ENCODE measurements at places on chromosomes 5 and 9.

GRCh38 chr5:118301696-118302095 is 686.7 kb downstream of the DTWD2 start:
- DNase-seq, result no peak

GRCh38 chr9:116494815-116495634 is 192.1 kb upstream of the TRIM32 start:
- DNase-seq, result no peak

- no peak for DNase-seq
These were observed 117.8 kb upstream of the LHFPL2 start for GRCh38 chr5:78766412-78766762.

DNA sequence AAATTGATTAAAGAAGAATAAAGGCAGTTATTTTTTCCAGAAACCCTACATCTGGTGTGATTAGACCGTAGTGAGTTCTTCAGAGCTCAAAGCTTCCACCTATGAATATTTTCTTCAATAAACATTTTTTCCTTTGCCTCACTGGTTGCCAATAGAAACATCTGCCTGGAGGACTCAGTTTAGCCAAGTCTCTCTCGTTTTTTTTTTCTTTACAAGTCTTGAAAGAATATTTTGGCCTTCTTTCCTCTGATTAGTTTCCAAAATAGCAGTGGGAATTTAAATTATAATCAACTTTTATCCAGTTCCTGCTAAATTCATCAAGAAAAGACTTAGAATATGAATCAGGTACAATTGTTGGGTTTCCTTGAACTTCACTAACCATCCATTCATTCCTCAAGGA is 897.5 kb downstream of the TLE1 start:
- DNase-seq, result no peak

DNA sequence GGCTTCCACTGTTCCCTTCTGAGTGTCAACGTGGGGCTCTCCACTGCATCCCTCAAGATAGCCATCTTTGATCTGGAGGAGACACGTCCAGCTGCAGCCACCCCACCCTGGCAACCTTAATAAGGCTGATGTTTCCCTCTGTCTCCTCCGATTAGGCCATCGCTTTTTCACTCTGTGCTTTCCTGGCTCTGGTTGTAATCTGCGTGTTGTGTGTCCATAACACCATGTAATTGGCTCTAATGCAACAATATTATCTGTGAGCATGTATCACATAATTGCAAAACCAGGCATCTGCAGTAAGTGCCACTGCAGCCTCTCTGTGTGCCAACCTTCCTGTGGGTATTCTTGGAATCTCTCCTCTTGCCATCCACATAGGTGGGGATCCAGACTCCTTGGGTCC is 249.9 kb upstream of the PANK3 start:
- no peak for DNase-seq

DNA sequence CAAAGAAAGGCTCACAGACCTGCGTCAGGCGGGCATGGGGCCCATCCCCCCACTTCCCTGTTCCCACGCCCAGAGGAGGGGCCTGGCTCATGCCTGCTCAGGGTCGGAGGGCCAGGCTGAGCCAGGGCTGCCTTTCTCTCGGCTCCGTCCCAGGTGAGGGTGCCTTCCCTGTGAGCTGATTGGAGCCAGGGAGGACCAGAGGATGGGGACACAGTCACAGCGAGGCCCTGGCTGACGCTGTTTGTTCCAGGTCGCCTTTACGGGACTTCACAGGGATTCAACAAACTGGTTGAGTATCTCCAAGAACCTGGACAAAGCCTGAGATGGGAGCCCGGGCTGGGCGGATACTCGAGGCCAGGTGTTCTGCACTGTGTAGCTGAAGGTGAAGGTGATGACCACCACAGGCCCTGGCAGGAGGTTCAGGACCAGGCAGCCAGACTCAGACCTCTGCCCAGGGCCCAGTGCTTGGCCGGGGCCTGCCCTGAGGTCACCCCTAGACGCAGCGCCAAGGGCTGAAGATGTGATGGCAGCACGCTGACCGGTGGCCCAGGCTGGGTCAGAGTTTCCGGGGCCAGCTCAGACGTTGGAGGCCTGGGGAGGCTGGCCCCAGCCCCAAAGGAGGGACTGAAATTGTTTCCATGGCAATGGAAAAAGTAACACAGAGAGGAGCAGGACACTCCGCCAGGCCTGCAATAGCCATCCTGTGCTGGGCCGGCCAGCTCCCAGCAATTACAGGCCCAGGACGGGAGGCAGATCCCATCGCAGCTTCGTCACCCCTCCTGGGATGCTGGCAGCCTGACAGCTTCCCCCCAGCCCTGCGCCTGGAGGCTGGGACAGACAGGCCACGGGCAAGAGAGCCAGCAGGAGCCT is 65.3 kb upstream of the ADAMTS2 start:
- no peak for DNase-seq

DNA sequence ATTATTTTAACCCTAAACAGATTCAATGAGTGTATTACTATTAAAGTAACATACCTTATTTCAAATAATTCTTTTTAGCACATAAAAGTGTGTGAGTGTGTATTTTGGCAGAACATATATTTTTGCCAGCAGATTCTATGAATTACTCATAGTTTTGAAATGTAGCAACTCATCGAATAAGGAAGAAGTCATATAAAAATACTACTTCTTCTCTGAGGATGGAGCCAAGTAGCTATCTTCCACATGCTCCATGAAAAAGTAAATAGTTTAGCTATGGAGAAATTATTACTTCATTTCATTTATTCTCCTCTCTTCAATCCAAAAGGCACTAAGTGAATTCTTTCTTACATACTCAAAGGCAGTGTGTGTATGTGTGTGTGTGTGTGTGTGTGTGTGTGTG is 1090.4 kb upstream of the CDH6 start:
- no peak for DNase-seq

DNA sequence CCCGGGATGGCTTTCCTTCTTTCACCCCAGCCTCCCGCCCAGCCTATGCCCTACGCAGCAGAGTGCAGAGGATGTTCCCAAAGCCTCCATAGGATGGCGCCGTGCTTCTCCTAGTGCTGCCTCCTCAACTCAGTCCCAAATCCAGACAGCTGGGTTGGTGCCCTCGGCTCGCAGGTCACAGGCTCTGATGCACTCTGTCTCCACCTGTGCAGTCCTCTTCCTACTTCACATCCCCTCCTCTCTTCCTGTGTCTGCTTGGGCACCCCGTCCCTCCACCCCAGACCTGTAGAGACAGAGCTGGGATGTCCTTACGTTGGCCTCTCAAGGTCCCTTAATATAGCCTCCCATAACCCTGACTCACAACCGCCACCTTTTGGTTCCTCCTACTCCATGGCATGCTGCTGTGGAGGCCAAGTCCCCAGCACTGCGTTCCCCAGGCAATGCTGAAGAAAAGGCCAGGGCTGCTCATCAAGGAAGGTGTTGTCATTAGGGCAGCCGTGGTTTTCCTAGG is 314.4 kb downstream of the GADD45G start:
- DNase-seq, result no peak

GRCh38 chr5:59615272-59615671 is 278.3 kb downstream of the PDE4D start:
- DNase-seq, result no peak

GRCh38 chr5:32280656-32281081 is 32.1 kb downstream of the MTMR12 start:
- DNase-seq, result no peak

GRCh38 chr5:120516805-120517204 is 52.7 kb downstream of the PRR16 start:
- no peak for DNase-seq

DNA sequence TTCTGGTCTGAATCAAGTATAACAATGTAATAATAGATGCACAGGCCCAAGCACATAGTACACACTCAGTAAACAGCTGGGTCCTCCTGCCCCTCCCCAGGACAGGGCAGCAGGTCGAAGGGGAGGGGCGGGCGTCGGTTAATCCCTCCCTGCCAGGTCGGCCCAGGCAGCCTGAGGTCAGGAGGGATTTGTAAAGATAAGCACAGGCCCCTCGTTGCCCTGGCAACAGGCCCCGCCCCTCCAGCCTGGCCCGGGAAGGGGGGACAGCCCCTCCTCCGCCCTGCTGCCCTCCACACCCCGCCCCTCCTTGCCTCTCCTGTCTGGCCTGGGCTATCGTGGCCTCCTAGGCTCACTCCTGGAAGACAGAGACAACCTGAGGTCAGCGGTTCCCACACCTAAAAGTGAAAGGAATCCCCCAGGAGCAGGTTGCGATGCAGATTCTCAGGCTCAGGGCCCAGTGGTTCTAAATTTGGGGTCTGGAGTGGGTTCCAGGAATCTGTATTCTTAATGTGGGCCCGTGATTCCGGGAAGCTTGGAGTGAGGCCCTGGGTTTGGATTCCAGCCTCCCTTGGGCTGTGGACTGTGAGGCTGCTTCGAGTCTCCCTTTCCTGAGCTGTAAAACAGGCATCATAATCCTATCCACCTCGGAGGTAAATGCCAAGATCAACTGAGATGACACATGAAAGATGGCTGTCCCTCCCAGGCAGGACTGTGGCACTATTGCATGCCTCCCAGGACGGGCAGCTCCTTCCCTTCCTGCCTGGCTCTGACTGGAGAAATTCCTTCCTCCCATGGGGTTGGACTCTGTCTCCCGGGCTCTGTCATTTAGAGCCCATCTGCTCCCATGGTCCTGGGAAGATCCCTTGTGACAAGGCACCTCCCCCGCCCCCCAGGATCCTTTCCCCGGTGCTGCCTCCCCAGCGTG is 4.4 kb downstream of the CRB2 start:
- no peak for DNase-seq
